ENCODE measurements at places on chromosomes 16 and 17.

DNA sequence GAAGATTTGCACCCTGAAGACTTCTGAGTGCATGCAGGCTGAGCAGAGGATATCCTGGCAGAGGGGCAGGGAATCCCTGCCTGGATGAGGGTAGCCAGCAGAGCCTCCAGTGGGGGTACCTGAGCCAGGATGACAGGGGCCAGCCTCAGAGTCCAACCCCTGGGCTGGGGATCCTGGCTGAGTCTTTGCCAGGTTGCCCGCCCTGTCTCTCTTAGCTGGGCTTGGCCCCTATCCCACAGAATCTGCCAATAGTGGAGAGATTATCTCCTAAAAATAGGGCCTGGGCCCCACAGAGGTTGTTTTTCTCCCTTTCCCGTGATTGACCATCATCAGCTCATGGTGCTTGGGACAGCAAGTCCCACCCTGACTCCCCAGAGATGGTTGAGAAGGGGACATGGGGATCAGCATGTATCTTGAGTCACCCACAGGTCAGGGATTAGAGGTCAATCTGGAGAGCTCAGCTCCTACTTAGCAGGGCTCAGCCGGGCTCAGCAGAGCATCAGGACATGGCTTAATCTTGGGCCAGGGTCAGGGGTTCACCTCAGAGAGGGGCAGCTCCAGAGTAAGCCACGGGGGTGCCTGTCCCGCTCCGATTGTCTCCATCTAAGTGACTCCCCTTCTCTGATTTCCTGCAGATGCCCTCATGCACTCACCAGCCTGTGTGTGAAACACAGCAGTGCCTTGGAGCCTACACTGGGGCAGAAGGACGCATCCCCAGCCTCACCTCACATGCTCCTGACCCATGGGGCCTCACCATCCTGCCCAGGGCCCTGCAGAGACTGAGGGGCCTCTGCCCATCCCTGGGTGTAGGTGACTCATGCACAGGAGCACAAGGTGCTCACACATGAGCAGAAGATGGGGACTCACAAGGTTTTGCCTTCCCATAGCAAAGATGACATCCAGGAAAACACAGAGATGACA, 11.5 kb downstream of the CDH16 start:
- no peak for DNase-seq
- H3K4me3 ChIP-seq = no peak overlapping the region
- H3K27ac ChIP-seq = no peak overlapping the region
- H3K27me3 ChIP-seq = 0 out of 2 replicates have a peak, but pooled peaks cover 2% of the 10 kb centered on the region
- H3K4me1 ChIP-seq = peaks cover 11% of the 10 kb centered on the region

- no peak for DNase-seq
- no peak overlapping the region for H3K27ac ChIP-seq
- peaks cover 19% of the 10 kb centered on the region for H3K27me3 ChIP-seq
- H3K36me3 ChIP-seq = no peaks in the 10 kb centered on the region
Observed at GRCh38 chr16:19881028-19881427, 3.6 kb downstream of the GPRC5B start.

GRCh38 chr16:29883987-29884386, 15.4 kb downstream of the SEZ6L2 start:
- H3K4me1 ChIP-seq = no peaks in the 10 kb centered on the region
- DNase-seq = no peak
- no peaks in the 10 kb centered on the region for H3K36me3 ChIP-seq
- no peak overlapping the region for H3K27ac ChIP-seq
- H3K27me3 ChIP-seq = peaks cover 55% of the 10 kb centered on the region
- no peak overlapping the region for H3K4me3 ChIP-seq

- H3K36me3 ChIP-seq = no peaks in the 10 kb centered on the region
- H3K4me3 ChIP-seq = no peak overlapping the region
- no peaks in the 10 kb centered on the region for H3K4me1 ChIP-seq
- DNase-seq = peak; percentile 31
- no peak overlapping the region for H3K27ac ChIP-seq
Observed at GRCh38 chr16:72530434-72530833, 358.5 kb upstream of the PMFBP1 start.

DNA sequence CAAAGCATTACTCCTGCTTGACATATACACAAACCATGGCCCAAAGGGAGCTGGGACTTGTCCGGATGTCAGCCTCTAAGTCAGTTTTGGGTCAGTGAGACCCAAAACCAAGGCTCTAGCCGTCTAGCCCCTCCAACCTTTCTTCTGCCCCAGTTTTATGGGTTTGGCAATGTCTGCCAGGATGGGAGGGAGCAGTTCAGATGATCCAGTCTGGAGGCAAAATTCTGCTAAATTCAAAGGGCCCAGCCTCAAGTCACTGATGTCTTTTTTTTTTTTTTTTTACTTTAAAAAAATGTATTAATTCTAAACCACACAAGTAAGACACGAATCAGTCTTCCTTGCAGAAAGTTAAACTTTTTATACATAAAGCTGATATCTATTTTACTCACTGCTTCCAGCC, 8.6 kb downstream of the NLRC5 start:
- DNase-seq = no peak
- no peak overlapping the region for H3K27ac ChIP-seq
- H3K4me1 ChIP-seq = no peaks in the 10 kb centered on the region
- no peak overlapping the region for H3K4me3 ChIP-seq

GRCh38 chr16:11396241-11397048, 51.2 kb downstream of the RMI2 start:
- H3K27ac ChIP-seq = no peak overlapping the region
- no peaks in the 10 kb centered on the region for H3K4me1 ChIP-seq
- no peaks in the 10 kb centered on the region for H3K27me3 ChIP-seq
- no peak overlapping the region for H3K4me3 ChIP-seq
- no peaks in the 10 kb centered on the region for H3K36me3 ChIP-seq

- no peaks in the 10 kb centered on the region for H3K36me3 ChIP-seq
- H3K27ac ChIP-seq = no peak overlapping the region
- H3K27me3 ChIP-seq = peaks cover 17% of the 10 kb centered on the region
- H3K4me1 ChIP-seq = no peaks in the 10 kb centered on the region
- H3K4me3 ChIP-seq = no peak overlapping the region
Observed at GRCh38 chr17:511001-511698, 158.5 kb upstream of the RPH3AL start.

DNA sequence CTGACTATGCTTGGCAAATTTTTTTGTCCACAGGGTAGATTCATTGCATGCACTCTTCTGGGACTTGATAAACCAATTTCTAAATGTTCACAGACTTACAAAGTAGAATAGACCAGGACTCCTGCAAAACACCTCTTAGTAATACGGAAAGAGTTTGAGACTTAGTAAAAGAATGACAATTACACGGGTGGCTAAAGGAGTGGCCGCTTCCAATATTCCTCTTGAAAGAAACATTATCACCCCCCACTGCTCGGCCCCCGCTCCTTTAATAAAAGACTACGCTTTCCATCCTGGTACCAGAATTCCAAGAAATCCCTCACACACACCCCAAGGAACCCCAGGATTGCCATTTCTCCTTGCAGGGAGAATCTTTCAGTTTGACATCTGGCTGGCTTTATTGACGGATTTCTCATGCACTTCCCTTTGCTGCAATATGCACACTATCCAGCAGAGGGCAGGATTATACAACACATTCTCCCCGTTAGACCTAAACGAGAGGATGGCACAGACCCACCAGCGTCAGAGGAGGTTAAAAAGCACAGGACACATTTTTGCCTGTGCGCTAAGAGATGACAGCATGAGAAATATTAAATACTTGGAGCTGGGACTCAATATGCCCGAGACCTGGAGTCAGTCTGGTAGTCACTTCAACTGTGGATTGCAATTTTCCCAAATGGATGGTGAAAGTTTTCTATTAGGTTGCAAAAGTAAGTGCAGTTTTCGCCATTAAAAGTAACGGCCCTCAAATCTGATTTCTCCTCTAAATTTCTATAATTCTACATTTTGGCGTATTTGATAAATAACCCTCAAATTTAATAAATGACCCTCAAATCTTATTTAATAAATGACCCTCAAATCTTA, 46.6 kb upstream of the NUDT7 start:
- H3K36me3 ChIP-seq = no peaks in the 10 kb centered on the region
- peak; percentile 44 for DNase-seq
- H3K4me1 ChIP-seq = no peaks in the 10 kb centered on the region
- H3K27ac ChIP-seq = no peak overlapping the region
- no peaks in the 10 kb centered on the region for H3K27me3 ChIP-seq

GRCh38 chr16:80390871-80391489, 149.8 kb upstream of the DYNLRB2 start:
- H3K36me3 ChIP-seq = no peaks in the 10 kb centered on the region
- H3K27me3 ChIP-seq = no peaks in the 10 kb centered on the region

GRCh38 chr17:80822700-80823410, 168.8 kb upstream of the CHMP6 start:
- H3K4me1 ChIP-seq = peaks cover 8% of the 10 kb centered on the region
- H3K27me3 ChIP-seq = no peaks in the 10 kb centered on the region
- no peak overlapping the region for H3K4me3 ChIP-seq

GRCh38 chr17:57937492-57937891, 17.7 kb downstream of the CUEDC1 start:
- peaks cover 29% of the 10 kb centered on the region for H3K4me1 ChIP-seq
- DNase-seq = no peak
- H3K27me3 ChIP-seq = no peaks in the 10 kb centered on the region
- H3K4me3 ChIP-seq = no peak overlapping the region

DNA sequence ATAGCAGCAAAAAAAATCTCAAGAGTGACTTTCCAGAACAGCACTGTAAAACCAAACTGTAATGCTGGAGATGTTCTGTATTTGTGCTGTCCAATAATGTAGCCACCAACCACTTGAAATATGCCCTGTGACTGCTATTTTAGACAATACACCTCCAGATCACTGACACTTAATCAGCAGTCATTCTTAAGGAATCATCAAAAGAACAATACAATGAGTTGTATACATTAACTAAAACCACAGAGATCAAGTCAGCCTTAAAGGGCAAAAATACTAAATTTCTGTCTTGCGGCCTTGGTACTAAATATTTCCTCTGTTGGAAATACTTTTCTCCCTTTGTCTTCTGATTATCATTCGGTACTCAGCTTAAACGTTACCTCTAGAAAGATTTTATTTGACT, 33.6 kb upstream of the ANKFY1 start:
- H3K4me3 ChIP-seq = no peak overlapping the region
- no peak for DNase-seq

DNA sequence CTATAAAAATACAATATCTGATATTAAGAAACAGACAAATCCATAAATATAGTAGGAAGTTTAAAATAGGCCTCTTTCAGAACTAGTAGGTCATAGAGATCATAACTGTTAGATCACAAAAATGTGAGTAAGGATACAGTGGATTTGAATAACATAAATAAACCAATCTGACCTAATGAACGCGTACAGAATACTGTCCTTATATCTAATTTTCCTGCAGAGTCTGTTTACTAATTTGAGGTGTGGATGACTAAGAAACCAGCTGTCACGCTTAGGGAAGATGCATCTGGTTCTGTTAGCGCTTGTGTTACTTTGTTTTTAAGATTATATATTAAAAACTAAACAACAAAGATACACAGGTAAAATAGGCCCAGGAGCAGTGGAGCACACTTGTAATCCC, 14.8 kb downstream of the CPD start:
- no peak overlapping the region for H3K4me3 ChIP-seq
- no peaks in the 10 kb centered on the region for H3K4me1 ChIP-seq
- no peak overlapping the region for H3K27ac ChIP-seq
- no peak for DNase-seq
- H3K36me3 ChIP-seq = no peaks in the 10 kb centered on the region

- H3K27me3 ChIP-seq = no peaks in the 10 kb centered on the region
- no peak overlapping the region for H3K4me3 ChIP-seq
- no peak overlapping the region for H3K27ac ChIP-seq
- no peaks in the 10 kb centered on the region for H3K36me3 ChIP-seq
- no peak for DNase-seq
Observed at GRCh38 chr16:50291719-50292565, 25.6 kb downstream of the ADCY7 start.

DNA sequence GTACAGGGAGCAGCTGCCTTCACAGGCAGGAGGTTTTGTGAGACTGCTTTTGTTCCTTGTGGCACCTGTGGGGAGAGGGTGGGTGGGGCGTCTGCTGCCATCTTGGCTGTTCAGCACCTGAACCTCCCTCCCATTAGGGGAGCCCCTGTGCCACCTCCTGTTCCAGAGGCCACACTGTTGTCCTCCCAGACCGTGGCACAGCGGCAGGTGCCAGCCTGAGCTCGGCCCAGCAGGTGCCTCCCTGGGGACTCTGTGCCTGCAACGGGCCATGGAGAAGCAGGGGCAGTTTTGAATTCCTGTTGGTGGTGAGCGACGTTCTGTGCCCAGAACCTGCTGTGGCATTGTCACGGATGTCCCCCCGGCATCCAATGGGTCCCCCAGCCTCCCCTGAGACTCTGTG, 9.9 kb downstream of the LGALS3BP start:
- H3K4me3 ChIP-seq = no peak overlapping the region
- no peaks in the 10 kb centered on the region for H3K36me3 ChIP-seq

- H3K4me1 ChIP-seq = peaks cover 39% of the 10 kb centered on the region
- H3K36me3 ChIP-seq = no peaks in the 10 kb centered on the region
- no peak overlapping the region for H3K27ac ChIP-seq
Observed at GRCh38 chr16:67169011-67169451, 1.3 kb upstream of the NOL3 start.

DNA sequence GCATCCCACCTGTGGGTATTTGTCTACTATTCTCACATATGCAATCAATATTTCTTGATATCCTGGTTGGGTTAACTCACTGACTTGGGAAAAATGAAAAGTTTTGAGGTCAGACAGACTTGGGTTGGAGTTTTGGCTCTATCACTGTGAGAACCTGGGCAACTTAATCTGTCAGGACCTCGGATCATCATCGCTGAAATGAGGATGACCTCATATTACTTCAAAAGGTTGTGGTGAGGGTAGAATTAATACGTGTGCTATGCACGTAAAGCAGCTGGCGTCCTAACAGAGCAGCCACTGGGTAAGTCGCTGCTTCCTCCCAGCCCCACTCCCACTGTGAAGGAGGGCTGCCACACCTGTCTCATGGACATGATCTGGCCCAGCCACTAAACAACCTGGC, 57.3 kb downstream of the COG7 start:
- no peak overlapping the region for H3K27ac ChIP-seq
- peaks cover 12% of the 10 kb centered on the region for H3K4me1 ChIP-seq
- DNase-seq = no peak
- H3K4me3 ChIP-seq = no peak overlapping the region
- H3K36me3 ChIP-seq = no peaks in the 10 kb centered on the region

DNA sequence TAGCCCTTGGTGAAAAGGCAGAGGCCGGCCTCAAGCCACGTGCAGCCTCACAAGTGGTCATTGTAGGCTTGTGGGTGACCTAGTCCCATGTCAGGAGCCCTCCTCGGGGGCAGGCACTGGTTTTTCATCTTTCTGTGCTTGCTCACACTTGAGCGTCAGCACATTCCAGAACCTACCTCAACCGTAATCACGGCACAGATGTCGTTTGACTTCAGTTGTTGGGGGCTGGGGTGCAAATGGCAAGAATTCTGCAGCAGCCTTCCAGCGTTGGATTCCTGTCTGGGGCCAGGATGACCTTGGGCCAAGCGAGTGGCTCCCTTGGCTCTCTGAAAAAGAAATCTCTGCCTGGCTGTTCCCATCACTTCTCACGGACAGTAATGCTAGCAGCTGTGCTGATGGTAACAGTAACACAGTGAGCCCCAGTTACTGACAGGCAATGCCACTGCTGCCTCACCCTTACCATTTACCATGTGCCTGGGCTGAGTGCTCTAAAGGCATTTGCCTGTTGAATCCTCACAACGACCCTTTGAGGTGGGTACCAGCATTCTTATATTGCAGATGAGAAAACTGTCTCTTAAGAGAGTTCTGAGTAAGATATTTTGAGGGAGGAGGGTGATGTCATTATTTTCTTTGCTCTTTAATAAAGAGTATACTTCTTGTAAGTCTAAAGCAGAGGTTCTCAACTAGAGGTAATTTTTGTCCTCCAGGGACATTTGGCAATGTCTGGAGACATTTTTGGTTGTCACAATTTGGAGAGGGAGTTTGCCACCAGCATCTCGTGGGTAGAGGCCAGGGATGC, 46.5 kb downstream of the KSR1 start:
- no peak overlapping the region for H3K27ac ChIP-seq
- no peaks in the 10 kb centered on the region for H3K36me3 ChIP-seq
- no peaks in the 10 kb centered on the region for H3K27me3 ChIP-seq

Measured in MM.1S (cell line).